ENCODE measurements at places on chromosomes 4 and X.

- peaks cover 4% of the 10 kb centered on the region for H3K4me1 ChIP-seq
- no peak overlapping the region for H3K27ac ChIP-seq
- no peak overlapping the region for H3K4me3 ChIP-seq
- DNase-seq, result no peak
- H3K36me3 ChIP-seq, result no peaks in the 10 kb centered on the region
Observed at GRCh38 chrX:23884427-23885024, 23.2 kb downstream of the APOO start.

DNA sequence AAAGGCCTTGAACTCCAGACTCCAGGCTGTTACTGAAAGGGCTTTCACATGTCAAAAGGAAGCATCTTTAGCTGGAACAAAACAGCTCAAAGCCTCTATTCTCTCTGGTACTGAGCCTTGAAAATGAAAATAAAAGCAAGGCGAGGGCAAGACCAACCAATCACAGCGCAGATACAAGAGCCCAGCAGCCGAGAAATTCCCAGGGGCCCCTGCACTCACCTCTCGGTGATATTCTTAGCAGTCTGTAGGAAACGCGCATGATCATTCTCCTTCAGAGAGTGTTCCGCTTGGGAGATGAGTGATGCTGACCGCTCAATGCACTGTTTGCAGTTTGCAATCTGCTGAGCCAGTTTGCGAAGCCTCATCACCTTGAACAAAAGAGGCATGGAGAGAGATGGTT lies 138.1 kb downstream of the MID1 start:
- no peaks in the 10 kb centered on the region for H3K27me3 ChIP-seq
- no peak overlapping the region for H3K4me3 ChIP-seq
- H3K4me1 ChIP-seq, result peaks cover 24% of the 10 kb centered on the region

- no peaks in the 10 kb centered on the region for H3K27me3 ChIP-seq
- no peak overlapping the region for H3K4me3 ChIP-seq
- H3K27ac ChIP-seq, result no peak overlapping the region
Observed at GRCh38 chrX:13087322-13088155, 43.1 kb upstream of the FAM9C start.

DNA sequence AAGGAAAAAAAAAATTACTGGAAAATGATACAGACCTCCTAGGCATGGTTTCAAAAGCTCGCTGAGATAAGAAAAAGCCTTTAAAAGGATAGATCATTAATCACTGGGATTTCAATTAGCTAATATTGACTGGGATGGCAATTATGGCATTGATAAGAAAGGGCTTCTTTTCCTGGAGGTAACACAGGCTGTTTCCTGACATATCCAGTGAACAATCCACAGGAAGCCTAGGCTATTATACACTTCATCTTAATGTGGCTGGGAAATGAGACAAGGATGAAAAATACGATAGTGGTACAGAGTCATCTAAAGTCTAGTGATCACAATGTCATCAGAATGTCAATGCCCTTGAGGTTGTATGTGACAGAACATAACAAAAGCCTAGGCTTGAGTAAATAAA lies 1579.3 kb downstream of the C4orf33 start:
- H3K27me3 ChIP-seq, result no peaks in the 10 kb centered on the region
- H3K36me3 ChIP-seq, result no peaks in the 10 kb centered on the region
- H3K4me3 ChIP-seq, result no peak overlapping the region
- H3K27ac ChIP-seq, result no peak overlapping the region
- DNase-seq, result no peak

DNA sequence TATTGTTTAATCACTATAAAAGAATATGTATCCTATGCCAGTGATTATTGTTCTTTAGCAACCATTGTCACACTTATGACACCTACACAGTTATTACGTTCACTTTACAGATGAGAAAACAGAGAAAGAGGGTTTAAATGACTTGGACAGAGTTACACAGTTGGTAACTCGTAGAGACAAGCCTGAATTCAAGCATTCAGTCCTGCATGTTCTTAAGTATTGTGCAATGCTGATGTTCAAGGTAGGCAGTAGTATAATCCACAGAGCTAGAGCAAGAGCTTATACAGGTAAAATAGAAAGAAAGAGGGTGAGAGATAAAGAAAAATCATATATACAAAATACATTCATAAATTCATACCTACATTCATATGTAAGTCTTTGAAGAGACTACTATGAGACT lies 249.8 kb upstream of the ANXA10 start:
- no peak overlapping the region for H3K27ac ChIP-seq
- no peaks in the 10 kb centered on the region for H3K4me1 ChIP-seq
- DNase-seq, result no peak
- H3K27me3 ChIP-seq, result no peaks in the 10 kb centered on the region

GRCh38 chr4:113502906-113503305 lies 258.6 kb downstream of the CAMK2D start:
- no peaks in the 10 kb centered on the region for H3K4me1 ChIP-seq
- no peaks in the 10 kb centered on the region for H3K27me3 ChIP-seq
- H3K4me3 ChIP-seq, result no peak overlapping the region
- no peaks in the 10 kb centered on the region for H3K36me3 ChIP-seq
- DNase-seq, result no peak

All from thoracic aorta (tissue), 2 donors.